Epithelial cell of proximal tubule (primary cell): ENCODE measurements at places on chromosomes 7 and 10.

DNA sequence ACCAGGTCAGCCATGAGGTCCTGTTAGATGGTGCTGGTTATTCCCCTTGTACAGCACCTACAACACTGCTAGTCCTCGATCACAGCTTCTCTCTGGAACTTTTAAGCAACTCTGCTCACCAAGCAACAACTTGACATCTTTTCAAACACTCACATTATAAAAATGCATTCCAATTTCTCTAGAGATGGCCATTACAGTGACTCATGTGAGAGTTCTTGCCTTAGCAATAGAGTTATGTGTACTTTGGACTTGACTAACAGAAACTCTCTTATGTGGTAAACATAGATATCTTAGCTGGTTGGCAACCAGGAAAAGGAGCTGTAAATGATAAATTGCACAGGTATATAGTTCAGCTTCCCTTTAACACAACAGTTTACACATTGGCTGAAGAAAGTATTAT, 122.2 kb downstream of the PDE1C start:
- peak; percentile 92 for DNase-seq

GRCh38 chr7:101162551-101163278, 2.7 kb downstream of the VGF start:
- DNase-seq: no peak

- DNase-seq: no peak
These were observed 126.9 kb upstream of the BTBD16 start for GRCh38 chr10:122144199-122144598.

DNA sequence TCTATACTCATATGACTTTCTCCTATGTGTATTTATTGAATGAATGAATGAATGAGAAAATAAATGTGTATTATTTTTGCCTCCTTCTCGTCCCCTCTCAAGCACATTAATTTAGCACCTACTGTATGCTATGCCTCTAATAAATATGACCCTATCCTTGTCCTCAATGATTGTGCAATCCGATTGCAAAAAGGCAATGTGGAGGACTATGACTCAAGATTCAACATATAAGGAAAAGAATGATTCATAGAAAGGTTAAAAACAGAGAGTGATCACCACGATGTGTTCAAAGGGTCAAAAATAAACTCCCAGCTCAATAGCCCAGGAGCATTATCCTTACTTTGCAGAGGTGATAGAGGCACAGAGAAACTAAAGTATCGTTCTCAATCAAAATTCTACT, 322.8 kb upstream of the SORCS1 start:
- DNase-seq: no peak

- no peak for DNase-seq
These were observed 108.4 kb upstream of the AGK start for GRCh38 chr7:141442781-141443180.

GRCh38 chr7:47358944-47359588, 222.8 kb downstream of the TNS3 start:
- no peak for DNase-seq

GRCh38 chr10:75019370-75019769, 92.1 kb upstream of the SAMD8 start:
- no peak for DNase-seq

DNA sequence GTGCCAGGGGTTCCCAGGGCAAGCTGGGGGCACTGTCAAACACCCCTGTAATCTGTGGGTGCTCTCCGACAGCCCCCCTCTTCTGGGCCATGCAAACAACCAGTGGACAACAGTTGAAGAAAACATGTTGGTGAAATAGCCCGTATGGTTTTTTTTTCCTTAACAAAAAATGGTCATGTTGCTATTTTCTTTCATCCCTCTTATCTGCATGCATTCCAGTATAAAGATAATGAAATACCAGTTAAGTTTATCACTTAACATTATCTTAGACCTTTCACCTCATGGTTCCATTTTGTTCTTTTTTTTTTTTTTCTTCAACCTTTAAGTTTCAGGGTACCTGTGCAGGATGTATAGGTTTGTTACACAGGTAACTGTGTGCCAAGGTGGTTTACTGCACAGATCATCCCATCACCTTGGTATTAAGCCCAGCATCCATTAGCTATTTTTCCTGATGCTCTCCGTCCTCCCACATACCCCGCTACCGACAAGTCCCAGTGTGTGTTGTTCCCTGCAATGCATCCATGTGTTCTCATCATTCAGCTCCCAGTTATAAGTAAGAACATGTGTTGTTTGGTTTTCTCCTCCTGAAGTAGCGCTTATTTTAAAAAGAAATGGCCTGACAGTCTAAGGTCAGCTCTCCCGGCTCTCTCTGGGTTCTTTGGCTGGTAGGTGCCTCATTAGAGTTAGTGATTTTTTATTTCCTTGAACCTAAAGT, 110.1 kb downstream of the NRP1 start:
- no peak for DNase-seq

DNA sequence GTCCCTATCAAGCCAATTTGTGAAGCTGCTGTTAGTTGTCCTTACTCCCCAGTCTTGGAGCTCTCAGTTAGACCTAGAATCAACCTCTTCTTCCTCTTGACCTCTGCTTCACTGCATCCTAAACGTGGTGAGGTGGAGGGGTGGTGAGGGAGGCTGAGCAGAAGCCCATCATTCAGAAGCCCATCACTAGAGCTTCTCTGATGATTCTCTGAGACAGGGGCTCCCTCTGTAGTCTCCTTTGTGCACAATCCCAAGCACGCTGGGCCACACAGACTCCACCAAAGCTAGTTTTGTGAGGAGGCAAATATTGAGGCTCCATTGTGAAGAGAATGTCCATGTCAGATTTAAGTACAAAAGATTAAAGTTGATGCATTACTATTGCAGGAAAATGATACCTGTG, 163.8 kb upstream of the PRSS1 start:
- DNase-seq: no peak

GRCh38 chr7:20233362-20233761, 16.2 kb upstream of the MACC1 start:
- no peak for DNase-seq
